Stimulated activated naive CD8-positive, alpha-beta T cell treated with anti-CD3 and anti-CD28 coated beads, Interleukin-15, amount 100 ng/mL, for 72 hours (primary cell): ENCODE measurements at places on chromosomes 1 and 21.

- DNase-seq: no peak
Observed at GRCh38 chr21:46078978-46079351, 18.9 kb upstream of the COL6A2 start.

GRCh38 chr1:160567858-160568682 is 11.2 kb downstream of the CD84 start:
- DNase-seq: peak; percentile 68

DNA sequence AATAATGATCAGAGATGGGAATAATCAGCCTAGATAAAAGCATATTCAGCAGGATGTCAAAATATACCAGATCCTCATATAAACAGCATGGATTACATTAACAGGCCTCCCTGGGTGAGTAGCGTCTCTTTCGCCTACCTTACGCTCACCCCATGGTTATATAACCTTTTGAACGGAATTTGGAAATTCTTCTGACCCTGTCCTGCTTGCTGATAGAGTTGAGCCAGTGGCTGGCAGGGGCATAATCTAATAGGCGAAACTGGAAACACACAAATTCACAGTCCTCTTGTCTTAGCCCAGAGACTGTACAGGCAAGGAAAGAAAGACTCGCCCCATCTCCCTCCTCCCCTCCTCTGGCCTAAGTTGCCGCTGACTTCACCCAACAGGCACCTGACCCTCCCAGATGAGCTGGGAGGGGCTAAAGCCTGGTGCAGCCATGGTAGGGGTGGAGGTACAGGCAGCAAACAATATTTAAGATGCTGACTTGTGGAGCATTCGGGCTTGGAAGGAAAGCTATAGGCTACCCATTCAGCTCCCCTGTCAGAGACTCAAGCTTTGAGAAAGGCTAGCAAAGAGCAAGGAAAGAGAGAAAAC is at the start of gene ANGPTL7:
TSS of gene ANGPTL7 (plus strand) at position 498 of the 594 bp plus-strand sequence. CDS start 225 bp downstream, outside the sequence.
- DNase-seq: no peak

- peak; percentile 54 for DNase-seq
Observed at GRCh38 chr1:180533266-180533987, 25.3 kb upstream of the OVAAL start.

- DNase-seq: peak; percentile 62
Observed at GRCh38 chr1:160519642-160520435, 3.2 kb downstream of the SLAMF6 start.

DNA sequence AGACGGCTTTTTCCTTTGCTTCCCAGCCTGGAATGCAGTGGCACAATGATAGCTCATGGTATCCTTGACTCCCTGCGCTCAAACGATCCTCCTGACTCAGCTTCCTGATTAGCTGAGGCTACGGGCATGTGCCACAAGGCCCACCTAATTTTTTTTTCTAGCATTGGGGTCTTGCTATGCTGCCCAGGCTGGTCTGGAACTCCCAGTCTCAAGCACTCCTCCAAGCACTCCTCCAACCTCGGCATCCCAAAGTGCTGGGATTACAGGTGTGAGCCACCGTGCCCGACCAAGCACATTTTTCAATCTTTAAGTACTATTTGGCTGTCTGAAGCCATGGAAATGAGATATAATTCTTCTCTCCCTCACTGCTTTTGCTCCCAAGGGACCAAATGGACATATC is 58.7 kb downstream of the MAB21L3 start:
- no peak for DNase-seq

DNA sequence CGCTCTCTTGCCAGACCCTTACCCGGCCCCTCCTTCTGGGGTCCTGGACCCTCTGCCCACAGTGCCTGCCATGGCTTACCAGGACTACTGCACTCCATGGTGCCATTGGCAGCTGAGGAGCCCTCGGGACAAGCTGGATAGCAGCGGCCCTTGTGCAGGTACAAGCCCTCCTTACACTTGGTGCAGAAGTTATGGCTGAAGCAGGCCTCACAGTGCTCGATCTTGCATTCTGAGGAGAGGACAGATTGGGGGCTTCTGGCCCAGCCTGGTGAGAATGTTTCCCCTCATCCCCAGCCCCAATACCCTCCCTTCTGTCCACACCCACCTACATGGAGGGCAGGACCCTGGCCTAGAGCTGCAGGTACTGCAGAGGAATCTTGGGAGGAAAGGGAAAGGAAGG is 18.4 kb upstream of the GNL2 start:
- no peak for DNase-seq

- no peak for DNase-seq
Observed at GRCh38 chr21:37165586-37165985, 92.5 kb downstream of the TTC3 start.

GRCh38 chr1:88239205-88239604 is 444.9 kb upstream of the PKN2 start:
- DNase-seq: no peak

DNA sequence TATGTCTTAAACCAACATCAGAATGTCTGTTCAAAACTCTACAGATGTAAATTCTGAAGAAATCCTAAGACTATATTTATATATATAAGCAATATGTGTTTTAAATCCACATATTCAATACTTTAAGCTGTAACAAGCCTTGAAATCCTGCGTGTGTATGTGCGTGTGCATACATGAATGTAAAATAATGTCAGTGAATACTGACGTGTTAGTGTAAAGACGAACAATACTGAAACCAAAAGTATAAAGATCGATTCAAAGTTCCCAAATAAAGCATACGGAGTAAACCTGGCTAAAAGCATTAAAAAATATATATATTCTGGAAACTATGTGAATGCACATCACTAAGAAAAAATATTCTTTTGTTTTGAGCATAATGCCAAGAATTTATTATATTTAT is 668.6 kb upstream of the NCAM2 start:
- no peak for DNase-seq

- DNase-seq: no peak
Observed at GRCh38 chr1:241330619-241331327, 26.2 kb downstream of the RGS7 start.

- DNase-seq: no peak
Observed at GRCh38 chr1:181318022-181318857, 165.1 kb upstream of the CACNA1E start.

DNA sequence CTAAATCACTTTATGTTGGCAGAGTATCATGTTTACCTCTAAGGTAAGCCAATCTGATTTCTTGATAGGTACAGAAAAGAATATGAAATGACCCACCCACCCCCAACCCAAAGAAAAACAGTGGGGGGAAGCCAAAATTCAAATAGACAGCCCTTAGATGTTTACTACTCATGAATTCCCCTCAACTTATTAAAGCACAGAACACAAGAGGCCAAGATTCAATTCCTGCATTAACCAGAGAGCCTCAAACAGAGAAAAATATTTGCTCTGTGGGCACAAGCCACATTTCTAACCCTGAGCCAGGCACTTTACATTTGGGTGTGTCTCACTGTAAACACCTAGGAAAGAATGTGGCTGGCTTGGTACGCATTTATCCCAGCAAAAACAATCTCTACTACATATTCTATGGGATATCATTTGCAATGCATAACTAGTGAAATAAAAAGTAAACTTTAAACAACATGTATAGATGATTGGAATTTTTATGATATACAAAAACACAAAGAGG is 84.3 kb downstream of the PTPN14 start:
- DNase-seq: no peak

GRCh38 chr1:196178083-196178635 is 430.1 kb downstream of the KCNT2 start:
- DNase-seq: no peak

DNA sequence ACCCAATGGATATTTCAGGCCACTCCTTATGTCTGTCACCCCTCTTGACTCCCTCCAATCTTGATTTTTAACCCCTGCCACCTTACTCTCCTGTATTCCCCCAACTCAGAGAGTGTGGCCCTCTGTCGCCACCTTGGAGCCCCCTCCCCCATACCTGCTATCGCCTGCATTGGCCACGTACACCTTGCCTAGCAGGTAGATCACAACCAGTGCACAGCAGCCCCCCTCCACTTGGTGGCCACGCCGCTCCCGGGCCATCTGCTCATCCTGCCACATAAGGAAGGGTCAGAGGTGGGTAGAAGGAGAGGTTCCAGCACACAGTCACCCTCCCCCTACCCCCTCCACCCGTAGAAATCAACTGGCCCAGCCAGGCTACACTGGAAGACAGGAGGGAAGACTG is 2.9 kb downstream of the PPM1J start:
- DNase-seq: no peak

DNA sequence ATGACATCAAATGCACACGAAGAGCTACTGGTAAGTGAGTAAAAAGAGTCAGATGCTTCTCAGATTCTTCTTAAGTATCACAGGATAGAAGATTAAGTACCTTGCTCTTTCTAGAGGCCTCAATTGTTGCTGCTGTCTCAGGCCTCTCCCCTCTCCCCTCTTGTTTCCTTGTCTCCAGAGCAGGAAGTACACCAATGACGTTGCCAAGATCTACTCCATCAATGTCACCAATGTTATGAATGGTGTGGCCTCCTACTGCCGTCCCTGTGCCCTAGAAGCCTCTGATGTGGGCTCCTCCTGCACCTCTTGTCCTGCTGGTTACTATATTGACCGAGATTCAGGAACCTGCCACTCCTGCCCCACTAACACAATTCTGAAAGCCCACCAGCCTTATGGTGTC is 21.3 kb upstream of the SARS1 start:
- DNase-seq: no peak

GRCh38 chr1:61055110-61055614 is 27.2 kb upstream of the NFIA start:
- DNase-seq: no peak

DNA sequence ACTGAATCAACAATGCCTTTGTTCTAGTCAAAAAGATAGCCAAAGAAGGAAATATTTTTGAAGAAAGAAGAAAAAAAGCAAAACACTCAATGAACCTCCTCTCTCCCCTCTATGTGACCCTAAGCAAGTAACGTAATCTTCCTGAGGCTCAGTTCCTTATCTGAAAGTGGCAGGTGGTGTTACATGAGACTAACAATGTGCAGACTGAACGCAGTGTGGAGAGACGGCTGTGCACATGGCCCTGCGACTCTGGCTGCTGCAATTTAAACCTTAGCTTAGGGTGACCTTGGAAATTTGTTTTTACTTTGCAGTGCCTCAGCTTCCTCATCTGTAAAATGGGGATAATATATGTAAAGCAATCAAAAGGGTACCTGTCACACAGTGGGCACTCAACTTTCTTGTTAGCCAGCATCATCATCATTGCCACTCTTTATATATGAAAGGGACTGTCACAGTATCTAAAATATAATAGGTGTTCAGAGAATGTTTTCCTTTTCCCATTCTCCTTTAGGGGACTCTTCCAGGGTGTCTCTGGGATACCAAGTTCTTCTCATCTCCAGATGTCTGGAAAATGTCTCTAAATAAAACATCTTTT is 100.1 kb upstream of the JUN start:
- DNase-seq: no peak
